Stomach (tissue), 19 donors: ENCODE measurements at places on chromosomes 4 and X. TPM values are rescaled to one million over a fixed set of nuclear protein-coding genes. Genes with fewer than 3 reads are reported as not detected.

DNA sequence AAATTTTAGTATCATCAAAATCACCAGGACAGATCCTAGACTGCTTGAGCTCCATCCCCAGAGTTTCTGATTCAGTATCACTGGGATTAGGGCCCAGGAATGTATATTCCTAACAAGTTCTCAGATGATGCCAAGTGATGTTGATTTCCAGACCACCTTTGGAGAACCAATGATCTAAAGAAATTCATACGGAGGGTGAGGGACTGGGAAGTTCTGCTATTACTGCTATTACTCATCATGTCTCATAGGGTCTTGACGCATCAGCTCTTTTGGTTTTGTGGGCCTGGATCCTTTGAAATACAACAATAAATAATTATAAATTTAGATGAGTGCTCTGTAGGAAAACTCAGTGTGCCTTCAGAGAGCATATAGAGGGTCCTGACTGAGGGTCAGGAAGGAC is 59.8 kb upstream of the LGI2 start:
- DNase-seq: no peak
- no peak overlapping the region for H3K27ac ChIP-seq
- no peaks in the 10 kb centered on the region for H3K36me3 ChIP-seq
- no peak overlapping the region for H3K4me3 ChIP-seq

- no peak for DNase-seq
- H3K4me1 ChIP-seq: no peaks in the 10 kb centered on the region
- peaks cover 20% of the 10 kb centered on the region for H3K36me3 ChIP-seq
- H3K27me3 ChIP-seq: no peaks in the 10 kb centered on the region
- H3K27ac ChIP-seq: no peak overlapping the region
- no peak overlapping the region for H3K4me3 ChIP-seq
Observed at GRCh38 chr4:185332575-185333464, 62.9 kb downstream of the LRP2BP start.

MXRA5 gene
- total RNA-seq: 10.4 TPM

DNA sequence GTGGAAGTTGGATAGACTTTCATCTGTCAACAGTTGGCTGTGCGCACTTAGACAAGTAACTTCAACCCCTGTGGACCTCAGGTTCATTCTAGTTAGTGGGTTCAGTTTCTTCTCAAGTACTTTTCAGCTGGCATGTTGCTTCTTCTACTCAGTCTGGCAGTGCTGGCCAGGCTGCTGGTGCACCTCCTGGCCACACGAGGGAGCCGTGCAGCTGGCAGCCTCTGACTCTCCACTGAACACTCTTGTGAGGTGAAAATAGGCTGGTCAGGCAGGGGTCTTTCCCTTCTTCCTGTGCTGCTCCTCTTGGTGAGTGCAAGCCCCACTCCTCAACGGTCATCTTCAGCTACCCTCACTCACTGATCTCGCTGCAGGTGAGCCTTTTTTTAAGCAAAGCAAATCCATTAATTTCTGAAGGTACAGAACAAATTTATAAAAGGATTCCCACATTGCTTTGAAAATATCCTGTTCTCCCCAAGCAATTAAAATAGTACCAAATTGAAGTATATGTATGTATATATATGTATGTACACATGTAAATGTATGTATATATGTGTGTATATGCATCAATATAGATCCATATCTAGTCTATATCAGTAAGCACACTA is 30.6 kb downstream of the LONRF3 start:
- H3K27ac ChIP-seq: no peak overlapping the region
- H3K4me3 ChIP-seq: no peak overlapping the region
- no peaks in the 10 kb centered on the region for H3K4me1 ChIP-seq
- no peaks in the 10 kb centered on the region for H3K36me3 ChIP-seq
- no peaks in the 10 kb centered on the region for H3K27me3 ChIP-seq
- DNase-seq: peak; percentile 73

MAGED4 gene
- 10.3 TPM for total RNA-seq

GAB3 gene
- total RNA-seq: 0.58 TPM
